ENCODE measurements at places on chromosomes 2 and 18.

DNA sequence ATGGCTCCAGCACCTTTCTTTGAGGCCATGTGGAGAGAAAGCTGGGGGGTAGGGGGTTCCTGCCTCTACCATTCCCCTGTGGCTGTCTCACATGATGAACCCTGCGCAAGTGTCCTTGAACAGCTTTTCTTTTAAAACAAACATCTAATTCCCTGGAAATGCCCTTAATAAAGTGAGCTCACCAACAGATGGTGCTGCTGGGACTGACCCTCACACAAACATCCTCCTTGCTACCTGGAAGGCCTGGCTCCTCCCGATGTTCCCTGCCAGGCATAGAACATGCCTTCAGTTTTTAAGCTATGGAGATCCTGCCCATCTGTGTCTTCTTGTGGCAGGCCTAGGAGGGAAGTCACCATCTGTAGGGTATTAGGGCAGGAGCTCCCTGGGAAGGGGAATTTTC lies 60.7 kb upstream of the GATA6 start:
- no peak for DNase-seq

- DNase-seq = no peak
These were observed 40.2 kb downstream of the CCBE1 start for GRCh38 chr18:59657012-59657411.

DNA sequence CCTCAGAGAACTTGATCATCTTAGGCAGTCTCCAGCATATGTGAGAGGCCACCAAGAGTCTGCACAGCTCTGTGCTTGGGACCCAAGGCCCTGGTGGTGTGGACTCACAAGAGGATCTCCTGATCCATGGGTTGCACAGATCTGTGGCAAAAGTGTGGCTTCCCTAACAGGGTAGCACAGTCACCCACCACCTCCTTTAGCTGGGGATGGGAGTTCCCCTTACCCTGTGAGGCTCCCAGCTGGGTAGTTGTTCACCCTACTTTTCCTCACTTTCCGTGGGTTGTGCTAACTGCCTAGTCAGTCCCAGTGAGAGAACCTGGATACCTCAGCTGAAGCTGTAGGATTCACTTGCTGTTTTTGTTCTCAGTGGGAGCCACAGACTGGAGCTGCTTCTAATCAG lies 123.7 kb downstream of the FTCDNL1 start:
- no peak for DNase-seq

DNA sequence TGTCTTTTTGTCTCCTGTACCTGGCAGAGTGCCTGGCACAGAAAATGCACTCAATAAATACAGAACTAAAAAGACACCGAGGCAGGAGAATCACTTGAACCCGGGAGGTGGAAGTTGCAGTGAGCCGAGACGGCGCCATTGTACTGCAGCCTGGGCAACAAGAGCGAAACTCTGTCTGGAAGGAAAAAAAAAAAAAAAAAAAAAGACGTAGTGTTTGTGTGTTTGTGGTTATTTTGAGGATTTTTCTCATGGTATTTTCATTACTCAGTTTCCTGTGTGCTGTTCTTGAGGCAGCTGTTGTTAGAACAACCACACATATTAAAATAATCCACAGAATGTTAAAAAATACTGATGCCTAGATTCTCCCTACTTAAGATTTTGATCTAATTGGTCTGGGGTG lies 519.2 kb upstream of the SPHKAP start:
- no peak for DNase-seq

GRCh38 chr2:138537170-138537915 lies 35.8 kb downstream of the SPOPL start:
- DNase-seq = no peak

DNA sequence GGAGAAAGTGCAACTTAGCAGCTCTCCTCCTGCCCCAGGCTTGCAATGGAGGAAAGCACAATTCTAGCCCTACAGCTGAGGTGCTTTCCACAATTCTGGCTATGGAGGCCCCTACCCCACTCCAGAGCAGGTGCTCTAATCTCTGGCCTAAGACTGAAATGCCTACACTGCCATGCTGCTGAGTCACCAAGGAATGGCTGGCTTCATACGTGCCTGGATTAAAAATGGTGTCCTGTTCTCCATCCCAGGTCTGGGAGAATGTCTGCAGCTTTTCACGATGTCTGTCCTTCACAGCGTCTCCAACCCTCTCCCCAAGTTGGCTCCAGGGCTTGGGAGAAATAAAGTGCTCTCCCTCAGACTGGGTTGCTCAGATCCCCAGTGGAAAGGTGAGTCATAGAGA lies 48.5 kb downstream of the MBOAT2 start:
- no peak for DNase-seq

- DNase-seq = no peak
These were observed 35.8 kb downstream of the HS1BP3 start for GRCh38 chr2:20615068-20615465.

- no peak for DNase-seq
These were observed 467.5 kb downstream of the FBXO15 start for GRCh38 chr18:73679941-73680712.

- no peak for DNase-seq
These were observed 664.1 kb downstream of the BCL11A start for GRCh38 chr2:59889305-59889704.

DNA sequence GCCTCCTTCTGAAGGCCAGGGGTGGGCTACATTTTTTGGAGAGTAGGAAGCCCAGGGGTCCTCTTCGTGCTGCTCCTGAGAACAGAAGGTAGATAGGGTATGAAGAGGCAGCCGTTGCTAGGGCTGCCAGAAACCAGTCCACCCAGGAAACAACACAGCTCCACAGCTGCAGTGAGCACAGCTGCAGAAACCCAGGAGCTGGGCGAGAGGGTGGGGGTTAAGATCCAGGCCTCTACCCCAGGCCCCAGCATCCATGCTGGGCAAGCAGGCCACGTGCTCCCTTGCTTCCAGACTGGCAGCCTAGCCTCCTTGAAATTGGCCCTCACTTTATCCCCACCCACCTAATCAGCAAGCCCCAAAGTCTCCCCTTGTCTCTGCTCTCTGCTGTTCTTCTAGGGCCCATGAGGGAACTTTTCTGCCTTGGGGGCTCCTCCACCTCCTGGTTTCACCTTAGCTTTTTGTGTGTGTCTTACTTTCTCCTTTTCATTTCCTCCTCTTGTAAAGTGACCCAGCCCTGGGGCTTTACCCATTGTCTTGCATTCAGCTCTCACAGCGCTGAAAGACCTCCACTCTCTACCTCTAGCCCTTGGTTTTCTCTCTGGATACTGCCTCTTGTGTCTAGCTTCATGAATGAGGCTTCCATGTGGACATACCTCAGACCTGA lies 30.7 kb downstream of the STON1 start:
- DNase-seq = no peak

DNA sequence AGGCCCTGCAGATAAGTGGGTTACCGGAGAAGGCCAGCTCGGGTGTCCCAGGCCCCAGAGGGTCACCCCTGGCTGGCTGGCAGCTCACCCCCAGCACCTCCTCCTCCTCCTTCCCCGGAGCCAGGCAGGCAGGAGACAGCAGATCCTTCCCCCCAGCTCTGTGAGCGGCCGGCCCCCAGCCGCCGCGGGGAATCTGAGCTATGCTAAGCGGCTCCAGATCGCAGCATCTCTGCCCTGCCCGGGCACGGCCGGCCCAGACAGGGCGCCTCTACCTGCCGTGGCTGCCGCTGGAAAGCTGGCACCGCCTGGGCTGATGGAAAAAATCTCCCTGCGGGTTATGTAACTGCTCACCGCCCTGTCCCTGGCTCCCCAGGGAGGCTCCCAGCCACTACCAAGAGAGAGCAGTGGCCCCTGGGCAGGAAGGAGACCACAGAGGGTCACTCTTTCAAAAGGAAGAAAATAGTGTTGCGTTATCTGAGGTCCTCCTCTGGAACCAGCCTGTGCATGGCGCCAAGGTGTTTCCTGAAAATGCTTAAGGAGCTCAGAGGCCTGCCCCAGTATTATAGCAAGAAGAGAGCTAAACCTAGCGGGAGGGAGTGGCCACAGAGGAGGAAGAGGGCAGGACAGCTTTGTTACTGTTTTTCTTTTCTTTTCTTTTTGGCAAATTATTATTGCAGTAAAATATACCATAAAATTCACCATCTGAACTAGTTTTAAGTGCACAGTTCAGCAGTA lies 179.0 kb downstream of the SMAD7 start:
- no peak for DNase-seq

DNA sequence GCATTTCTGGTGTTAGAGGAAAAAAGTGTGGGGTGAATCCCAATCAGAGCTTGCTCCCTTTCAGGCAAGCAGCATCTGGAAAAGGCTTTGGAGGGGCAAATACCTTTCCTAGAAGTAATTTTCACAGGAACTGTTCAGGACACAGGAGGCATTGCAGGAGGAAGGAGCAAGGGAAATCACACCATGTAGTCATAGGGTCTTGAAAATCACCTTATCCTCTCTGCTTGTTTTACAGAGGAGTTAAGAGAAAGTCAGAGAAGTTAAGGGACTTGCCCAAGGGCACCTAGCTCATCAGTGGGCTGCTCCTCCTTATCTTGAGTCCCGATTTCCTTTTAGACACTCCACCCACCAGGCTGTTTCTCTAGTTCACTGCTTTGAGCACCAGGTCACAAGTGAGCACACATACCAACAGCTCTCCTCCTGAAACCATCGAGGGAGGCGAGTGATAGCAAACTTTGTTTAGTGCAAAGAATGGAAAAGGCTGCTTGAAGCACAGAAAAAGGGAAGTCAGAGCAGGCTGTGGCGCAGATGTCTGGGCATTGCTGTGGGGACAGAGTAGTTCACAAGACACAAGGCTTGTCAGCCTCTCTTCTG lies 89.2 kb upstream of the CXCR4 start:
- DNase-seq = peak; percentile 94

- DNase-seq = no peak
These were observed 204.6 kb downstream of the TRIB2 start for GRCh38 chr2:12921321-12921720.

- DNase-seq = no peak
These were observed 114.1 kb upstream of the PKDCC start for GRCh38 chr2:41933585-41934320.

GRCh38 chr18:62690236-62690815 lies 25.0 kb upstream of the PHLPP1 start:
- DNase-seq = no peak

DNA sequence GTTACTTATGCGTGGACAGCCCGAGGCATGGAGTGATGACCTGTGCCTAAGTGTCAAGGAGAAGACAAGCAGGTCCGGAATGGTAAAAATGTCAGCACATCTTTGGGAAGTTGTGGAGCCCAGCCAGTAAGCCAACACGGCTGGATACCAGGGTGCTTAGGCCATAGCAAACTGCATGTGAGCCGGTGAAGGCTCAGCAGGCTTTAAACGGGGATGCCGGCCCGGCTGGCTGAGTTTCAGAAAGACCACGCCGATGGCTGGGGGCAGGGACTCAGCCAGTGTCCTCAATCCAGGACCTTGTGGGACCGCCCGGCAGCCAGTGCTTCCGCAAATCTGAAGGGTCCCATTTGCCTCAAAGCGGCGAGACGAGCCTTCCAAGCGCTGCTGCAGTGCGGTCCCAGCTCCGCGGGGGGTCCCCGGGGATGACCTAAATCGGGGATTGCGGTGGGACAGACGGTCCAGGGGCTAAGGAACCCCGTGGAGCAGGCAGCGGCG lies 946 bp upstream of the AGAP1 start:
- no peak for DNase-seq

DNA sequence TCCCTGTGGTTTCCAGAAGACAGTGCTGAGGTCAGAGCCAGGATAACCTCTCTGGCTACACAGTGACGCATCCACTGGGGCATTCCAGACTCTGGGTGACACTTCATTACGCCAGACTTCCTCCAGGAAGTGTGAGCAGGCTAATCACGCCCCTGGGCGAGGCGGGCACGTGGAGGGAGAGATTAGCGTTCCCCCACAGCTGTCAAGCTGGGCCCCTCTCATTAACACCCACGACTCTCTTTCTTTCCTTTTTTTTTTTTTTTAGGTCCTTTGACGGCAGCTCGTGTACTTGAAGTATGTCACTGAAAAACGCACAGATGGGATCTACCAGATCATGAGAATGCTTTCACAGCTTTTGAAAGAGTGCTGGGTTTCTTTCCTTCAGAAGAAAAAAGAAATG lies 274.6 kb downstream of the AFF3 start:
- no peak for DNase-seq

DNA sequence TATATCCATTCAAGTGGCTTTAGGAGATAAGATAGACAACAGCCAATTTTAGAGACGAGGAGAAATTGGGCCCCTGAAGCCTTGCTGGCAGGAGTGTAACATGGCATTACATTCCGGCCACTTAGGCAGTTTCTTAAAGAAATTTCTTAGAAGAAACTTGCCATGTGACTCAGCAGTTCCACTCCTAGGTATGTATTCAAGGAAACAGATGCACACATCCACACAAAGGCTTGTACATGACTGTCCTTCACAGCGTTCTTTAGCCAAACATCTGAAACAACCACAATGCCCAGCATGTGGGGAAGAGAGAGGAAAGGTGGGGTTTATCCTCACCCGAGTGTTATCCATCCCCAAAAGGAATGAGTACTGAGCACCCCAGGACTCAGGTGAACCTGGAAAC lies 107.1 kb downstream of the NFATC1 start:
- no peak for DNase-seq

DNA sequence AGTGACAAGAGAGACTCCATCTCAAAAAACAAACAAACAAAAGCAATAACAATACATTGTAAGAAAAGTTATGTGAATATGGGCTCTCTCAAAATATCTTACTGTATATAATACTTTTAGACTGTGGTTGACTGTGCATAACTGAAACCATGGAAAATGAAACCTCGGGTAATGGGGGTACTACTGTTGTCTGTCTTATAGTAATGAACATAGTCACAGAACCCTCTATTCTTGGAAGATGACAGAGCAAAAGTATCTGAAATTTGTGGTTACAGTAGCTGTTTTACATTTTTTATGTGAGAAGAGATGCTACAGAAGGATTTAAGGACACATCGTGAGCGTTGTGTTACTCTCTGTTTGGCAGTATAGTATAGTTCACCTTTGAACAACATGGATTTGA lies 60.5 kb downstream of the MAP4K4 start:
- peak; percentile 30 for DNase-seq

- DNase-seq = no peak
These were observed 79.0 kb downstream of the TLK1 start for GRCh38 chr2:171081649-171082111.

GRCh38 chr2:19809206-19809605 lies 92.6 kb downstream of the TTC32 start:
- no peak for DNase-seq

- no peak for DNase-seq
These were observed 7.9 kb downstream of the PAX3 start for GRCh38 chr2:222290736-222291484.

- DNase-seq = no peak
These were observed 112.7 kb upstream of the RMDN2 start for GRCh38 chr2:37812414-37812813.

- no peak for DNase-seq
These were observed 44.2 kb upstream of the ARL5A start for GRCh38 chr2:151872463-151872862.

GRCh38 chr18:70398076-70398475 lies 109.2 kb downstream of the SOCS6 start:
- DNase-seq = no peak

- no peak for DNase-seq
These were observed 74.9 kb downstream of the ATP8B1 start for GRCh38 chr18:57727952-57728807.

GRCh38 chr18:59211629-59212028 lies 8.3 kb upstream of the GRP start:
- no peak for DNase-seq

- no peak for DNase-seq
These were observed 231.2 kb upstream of the RAB6C start for GRCh38 chr2:129748250-129748649.

Measured in B cell (primary cell).